ENCODE measurements at places on chromosomes 6 and 20.

- DNase-seq = no peak
These were observed 71.4 kb upstream of the CST7 start for GRCh38 chr20:24877652-24878051.

- no peak for DNase-seq
These were observed 4.4 kb upstream of the MUC21 start for GRCh38 chr6:30979141-30979540.

DNA sequence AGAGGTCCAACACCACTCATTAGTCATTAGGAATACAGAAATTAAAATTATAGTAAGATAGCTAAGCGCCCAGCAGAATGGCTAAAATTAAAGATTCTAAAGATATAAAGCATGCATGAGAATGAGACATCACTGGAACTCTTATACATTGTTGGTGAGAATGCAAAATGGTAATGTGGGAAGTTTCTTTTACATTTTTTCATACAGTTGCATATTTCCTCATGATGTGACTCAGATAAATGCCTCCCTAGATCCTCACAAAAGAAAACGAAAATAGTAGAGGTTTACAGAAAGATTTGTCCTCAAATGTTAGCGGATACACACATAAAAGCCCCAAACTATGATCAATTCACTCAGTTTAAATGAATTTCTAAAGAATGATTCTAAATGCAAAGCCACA lies 633.7 kb upstream of the GJE1 start:
- no peak for DNase-seq

GRCh38 chr6:168264593-168265335 lies 54.8 kb downstream of the DACT2 start:
- no peak for DNase-seq

DNA sequence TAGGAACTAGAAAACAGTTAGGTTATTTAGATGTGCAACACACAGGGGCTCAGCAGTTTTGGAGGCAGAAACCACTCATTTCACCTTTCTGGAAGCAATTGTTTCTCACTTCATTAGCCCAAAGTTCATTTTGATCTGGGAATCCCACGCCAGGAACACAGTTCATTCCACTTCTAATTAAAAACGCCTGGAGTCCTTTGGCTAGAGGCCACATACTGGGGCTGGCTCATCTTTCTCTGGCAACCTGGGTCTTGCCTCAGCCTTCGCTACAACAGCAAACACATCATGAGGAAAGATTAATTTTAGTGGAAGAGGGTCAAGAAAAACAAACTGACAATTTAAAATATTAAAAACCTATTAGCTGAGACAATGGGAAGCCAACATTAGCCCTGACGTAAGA lies 69.7 kb downstream of the RFPL4B start:
- no peak for DNase-seq

GRCh38 chr6:148700047-148700715 lies 46.6 kb upstream of the UST start:
- DNase-seq = no peak

GRCh38 chr20:56683077-56683865 lies 54.2 kb downstream of the TFAP2C start:
- DNase-seq = no peak

- no peak for DNase-seq
These were observed 24.1 kb upstream of the GTF3C6 start for GRCh38 chr6:110934381-110934898.

GRCh38 chr6:30877419-30878262 lies 6.7 kb upstream of the DDR1 start:
- DNase-seq = peak; percentile 84

DNA sequence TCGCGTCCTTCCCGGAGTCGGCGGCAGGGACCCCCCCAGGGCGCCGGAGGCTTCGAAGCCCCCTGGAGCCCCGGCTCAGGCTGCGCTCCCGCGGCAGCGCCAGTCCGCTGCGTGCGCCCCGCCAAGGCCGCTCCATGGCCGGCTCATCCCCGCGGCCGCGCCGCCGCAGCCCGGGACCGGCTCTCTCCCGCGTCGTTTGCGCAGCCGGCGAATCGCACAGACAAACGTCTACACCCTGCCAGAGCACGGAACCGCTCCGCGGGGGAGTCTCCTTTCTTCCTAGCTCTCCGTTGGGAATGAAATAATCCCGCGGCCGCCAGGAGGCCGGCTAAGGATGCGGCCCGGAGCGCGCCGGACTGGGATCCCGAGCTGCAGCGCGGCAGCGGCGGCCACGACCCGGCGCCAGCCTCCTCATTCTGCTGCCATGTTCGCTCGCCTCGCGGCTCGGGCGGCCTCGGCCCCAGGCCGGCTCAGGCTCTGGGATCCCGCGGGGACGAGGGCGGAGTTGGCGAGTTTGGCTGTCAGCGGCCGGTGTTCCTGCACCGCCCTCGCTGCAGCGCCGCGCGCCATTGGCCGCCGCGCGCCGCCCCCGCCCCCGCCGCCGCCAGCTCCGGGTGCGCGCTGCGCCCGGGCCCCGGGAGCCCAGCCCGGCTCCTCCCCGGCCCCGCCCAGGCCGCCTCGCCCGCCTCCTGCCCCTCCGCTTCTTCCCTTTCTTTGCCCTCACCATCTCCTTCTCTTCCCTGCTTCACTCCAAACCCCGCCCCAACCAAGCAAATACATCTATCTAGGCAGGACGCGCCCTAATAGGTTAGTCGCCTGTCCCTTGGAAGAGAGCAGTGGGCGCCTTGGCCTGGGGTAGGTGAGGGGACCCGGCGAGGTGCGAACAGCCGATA lies at the start of gene GFOD1:
TSS of gene GFOD1 (minus strand) at position 479 of the 893 bp plus-strand sequence. CDS start 710 bp downstream, outside the sequence.
- peak; percentile 87 for DNase-seq

GRCh38 chr6:163999475-164000125 lies 585.1 kb downstream of the QKI start:
- no peak for DNase-seq

GRCh38 chr6:113364766-113365165 lies 492.4 kb upstream of the MARCKS start:
- no peak for DNase-seq

GRCh38 chr20:33400812-33401183 lies 521 bp downstream of the CDK5RAP1 start:
- no peak for DNase-seq

DNA sequence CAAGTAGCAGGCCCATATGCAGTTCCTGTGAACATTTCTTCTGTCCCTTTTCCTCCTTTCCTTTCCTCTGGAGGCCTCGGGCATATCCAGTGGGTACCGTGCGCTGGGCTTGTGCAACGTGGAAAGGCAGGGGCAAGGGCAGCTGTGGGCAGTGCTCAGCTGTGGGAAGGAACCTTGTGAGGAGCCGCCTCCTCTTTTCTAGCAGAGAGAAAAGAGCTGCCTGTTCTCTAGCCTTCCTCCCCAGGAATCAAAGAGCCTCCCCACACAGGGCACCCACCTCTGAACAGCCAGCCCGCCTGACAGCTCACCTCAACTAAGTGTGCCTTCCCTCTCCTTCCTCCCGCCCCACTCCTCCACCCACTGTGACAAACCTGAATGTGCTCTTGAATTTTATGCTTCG lies 143.3 kb upstream of the HDDC2 start:
- DNase-seq = peak; percentile 4

GRCh38 chr20:2693286-2694007 lies 867 bp downstream of the EBF4 start:
- peak; percentile 67 for DNase-seq

- DNase-seq = no peak
These were observed 16.7 kb upstream of the TGM6 start for GRCh38 chr20:2364044-2364443.

DNA sequence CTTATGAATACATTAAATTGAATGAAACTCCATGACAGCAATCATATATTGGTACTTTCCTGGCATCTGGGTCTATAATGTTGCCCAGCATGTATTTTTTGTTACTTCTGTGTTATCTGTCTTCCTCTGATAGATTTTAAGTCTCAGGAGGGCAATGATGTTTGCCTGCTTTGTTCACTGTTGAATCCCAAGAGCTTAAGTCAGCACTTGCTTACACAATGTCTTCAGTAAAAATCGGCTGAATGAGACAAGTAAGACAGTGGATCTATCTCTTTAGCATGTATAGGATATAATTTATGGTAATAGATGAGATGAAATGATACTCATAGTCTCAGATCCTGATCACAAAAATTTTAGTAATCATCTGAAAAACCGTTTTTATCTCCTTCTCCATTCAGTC lies 1034.9 kb upstream of the EPHA7 start:
- DNase-seq = no peak

DNA sequence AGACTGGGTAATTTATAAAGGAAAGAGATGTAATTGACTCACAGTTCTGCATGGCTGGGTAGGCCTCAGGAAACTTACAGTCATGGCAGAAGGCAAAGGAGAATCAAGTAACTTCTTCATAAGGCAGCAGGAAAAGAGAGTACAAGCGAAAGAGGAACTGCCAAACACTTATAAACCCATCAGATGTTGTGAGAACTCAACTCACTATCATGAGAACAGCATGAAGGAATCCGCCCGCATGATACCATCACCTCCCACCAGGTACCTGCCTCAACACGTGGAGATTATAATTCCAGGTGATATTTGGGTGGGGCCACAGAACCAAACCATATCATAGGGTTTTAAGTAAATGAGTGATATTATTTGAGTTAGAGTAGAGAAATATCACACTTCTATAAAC lies 189.3 kb downstream of the TSHZ2 start:
- DNase-seq = no peak

DNA sequence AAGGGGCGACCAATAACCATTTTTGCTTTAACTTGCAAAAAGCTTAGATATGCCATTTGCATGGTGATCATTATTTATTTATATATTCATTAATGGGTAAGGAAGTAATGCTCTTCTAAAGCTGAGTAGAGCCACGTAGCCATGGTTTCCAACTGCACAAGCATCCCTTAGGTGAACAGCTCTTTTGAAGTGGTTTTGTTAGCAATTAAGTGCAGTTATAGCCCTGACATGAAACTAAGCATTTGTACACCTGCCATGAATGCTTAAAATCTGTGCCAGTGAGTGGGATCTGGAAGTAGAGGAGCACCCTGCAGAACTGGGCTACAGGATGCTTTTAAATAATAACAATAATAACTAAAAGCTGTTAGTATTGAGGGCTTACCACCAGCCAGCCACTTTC lies 19.1 kb downstream of the TRAF3IP2 start:
- no peak for DNase-seq

DNA sequence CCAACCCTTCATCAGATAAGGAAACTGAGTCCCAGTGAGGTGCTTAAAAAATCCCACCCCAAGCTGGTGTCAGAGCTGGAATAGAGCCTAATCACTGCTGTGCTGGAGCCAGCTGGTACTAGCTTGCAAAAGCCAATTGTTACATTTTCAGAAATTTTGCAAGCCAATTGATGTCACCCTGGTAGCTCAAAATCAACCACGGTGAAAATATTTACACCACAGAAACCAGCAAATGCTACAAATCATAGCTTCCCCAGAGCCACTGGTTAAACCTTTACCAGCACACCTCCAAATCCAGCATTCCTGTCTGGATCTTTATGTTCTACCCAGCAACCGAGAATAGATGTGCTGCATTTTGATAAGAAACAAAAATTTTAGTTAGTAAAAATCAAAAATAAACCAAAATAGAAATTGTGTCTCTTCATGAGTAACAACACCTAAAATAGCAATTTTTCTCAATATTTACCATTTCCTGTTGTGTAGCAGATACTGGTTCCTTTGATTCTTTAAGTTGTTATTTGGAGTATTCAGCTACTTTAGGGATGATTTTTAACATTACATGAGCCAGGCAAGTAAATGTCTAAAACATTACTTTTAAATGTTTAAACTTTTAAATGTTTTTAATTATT lies 7.2 kb upstream of the LCA5 start:
- no peak for DNase-seq

DNA sequence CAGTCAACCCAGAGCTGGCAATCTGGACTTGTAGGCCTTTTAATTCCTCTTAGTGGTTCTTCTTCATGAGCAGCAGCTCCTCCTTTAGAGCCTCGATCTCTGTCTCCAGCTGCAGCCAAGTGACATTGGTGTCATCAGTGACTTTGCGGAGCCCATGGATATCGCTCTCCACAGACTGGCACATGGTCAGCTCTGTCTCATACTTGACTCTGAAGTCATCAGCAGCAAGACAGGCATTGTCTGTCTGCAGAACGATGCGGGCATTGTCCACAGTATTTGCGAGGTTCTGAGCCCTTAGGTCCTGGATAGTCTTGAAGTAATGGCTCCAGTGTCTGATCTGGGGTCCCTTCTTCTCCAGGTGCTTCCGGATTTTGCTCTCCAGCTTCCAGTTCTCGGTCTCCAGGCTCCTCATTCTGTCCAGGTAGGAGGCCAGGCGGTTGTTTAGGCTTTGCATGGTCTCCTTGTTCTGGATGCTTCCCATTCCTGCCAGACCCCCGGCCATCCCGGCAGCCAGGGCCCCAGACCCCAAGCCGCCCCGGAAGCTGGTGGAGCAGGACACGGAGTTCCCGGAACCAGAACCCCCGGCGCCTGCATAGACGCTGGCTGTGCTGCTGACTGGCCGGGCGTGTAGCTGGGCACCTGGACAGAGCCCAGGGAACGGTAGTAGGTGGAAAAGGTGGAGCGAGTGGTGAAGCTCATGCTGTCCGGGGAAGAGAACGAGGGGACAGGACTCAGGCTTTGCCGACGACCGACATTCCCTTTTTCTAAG lies 15.1 kb downstream of the RFPL4B start:
- DNase-seq = no peak

Data from nephron progenitor cell (in vitro differentiated cells).